ENCODE measurements at places on chromosomes 13 and 19.

DNA sequence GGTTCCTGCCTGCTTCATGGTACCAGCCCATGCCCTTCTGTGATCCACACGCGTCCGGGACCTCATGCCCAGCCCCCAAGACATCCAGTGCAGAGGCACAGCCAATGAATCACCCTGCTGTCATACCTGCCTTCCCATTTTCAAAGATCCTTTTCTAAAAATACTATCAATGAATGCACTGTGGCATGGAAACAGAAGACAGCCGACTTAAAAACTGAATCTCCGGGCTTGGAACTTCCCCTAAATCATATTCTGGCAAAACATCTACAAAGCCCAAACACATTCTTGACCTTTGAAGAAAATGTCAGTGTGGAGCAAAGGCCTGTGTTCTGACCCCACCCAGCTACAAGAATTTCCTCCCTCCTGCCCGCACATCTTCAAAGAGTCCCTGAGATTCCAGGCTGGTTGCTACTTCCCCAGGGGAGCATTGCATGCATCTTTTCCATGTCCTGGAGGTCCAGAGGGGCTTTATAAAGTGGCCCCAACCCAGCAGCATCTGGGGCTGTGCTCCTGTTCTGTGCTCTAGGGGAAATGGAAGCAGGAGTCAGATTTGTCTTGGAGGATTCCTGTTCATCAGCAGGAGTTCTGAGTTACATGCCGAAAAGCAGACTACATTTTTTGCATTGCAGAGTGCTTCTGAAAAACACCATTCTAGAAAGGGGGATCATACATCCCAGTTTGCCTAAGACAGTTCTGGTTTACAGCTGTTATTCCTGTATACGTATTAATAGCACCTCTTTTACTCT, 135.2 kb downstream of the USP12 start:
- DNase-seq, result no peak

DNA sequence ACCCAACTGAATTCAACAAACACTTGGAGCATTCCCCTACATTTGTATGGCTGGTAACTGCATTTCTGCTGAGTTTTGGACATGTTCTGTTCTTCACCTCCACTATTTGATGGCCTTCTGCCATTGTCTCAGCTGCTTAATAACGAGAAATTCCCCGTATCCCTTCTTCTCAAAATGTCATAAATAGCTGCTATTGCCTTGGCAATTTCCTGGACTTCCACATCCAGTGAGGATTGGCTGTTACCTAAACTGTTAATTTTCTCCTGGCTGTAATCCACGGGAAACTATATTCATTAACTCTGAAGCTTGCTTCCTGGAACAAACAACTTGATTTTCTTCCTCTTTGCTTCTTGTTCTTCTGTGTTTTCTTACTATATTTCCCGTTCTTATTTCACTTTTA, 69.5 kb upstream of the TDRD3 start:
- no peak for DNase-seq

DNA sequence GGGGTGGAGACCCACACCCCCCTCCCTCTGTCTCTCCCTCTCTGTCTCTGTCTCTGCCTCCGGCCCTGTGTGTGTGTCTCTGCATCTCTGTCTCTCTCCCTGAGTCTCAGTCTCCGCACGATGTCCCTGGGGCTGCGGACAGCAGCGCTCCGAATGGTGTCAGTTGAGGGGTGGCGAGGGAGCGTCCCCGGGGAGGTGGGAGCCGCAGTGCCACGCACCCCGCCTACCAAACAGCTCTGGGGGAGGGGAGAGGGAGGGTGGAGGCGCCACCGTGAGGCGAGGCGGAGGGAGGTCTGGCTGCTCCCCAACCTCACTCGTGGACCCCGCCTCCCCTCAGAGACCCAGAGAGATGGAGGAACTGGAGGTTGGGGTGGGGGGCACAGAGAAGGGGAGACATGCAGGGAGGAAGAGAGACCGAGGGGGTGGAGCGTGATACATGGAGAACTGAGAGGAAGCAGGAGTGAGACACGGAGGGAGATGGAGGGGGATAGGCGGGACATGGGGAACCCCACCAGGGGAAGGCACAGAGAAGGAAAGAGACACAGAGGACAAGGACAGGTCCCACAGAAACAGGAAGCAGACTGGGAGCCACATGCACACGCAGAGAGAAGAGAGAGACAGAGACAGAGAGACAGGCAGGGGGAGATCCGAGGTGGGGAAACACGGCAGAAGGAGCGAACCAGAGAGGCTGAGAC, 7.2 kb downstream of the ERFL start:
- DNase-seq, result no peak

DNA sequence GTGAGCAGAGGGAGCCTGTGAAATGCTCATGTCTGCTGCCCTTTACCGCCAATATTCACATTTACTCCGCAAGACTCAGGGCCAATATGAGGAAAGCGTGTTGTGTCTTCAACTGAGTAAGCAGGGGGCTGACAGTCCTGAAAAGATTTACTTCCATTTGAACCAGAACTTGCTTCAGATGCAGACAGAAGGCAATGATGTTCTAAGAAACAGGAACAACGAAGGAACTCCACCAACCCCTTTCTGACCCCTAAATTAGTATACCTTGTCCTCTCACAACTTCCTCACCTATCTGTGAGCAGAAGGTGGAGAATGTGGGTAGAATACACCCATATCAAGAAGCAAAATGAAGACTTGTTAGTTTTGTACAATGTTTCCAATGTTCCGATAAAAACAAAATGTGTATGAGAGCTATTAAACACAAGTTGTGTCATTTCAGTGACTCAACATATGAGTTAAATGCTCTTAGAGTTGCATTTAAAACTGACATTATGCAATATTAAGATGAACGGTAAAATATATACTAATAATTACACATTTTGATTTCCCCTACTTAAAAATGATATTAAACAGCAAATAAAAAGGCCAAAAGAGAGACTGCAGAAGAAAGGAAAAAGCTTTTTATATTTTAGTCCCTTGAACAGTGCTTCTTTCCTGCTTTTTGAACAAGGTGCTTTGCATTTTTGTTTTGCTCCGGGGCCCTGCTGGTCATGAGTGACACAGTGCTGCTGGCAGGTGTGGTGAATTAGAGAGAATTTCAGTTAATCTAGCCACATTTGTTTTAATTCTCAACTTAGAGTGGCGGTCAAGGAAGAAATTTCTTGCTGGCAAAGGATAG, 16.0 kb downstream of the TMEM272 start:
- DNase-seq, result peak; percentile 50

GRCh38 chr13:50712456-50712855, 131.0 kb downstream of the DLEU7 start:
- peak; percentile 15 for DNase-seq

DNA sequence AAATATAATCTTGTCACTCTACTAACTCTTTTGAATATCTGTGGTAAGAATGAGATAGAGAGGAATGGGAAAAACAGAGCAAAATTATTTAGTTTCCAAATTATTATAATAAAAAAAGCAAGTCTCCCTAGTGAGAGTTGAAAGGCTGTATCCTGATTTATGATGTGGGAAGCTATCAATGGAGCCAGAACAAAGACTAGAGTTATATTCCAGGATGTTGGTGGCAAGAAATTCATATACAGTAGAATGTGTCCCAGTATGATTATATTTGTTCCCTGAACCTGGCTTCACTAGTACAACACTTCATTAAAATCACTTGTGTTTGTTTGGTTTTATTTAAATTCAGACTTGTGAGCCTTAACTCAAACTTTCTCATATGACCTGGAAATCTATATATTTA, 630.3 kb downstream of the GPC5 start:
- DNase-seq, result no peak

DNA sequence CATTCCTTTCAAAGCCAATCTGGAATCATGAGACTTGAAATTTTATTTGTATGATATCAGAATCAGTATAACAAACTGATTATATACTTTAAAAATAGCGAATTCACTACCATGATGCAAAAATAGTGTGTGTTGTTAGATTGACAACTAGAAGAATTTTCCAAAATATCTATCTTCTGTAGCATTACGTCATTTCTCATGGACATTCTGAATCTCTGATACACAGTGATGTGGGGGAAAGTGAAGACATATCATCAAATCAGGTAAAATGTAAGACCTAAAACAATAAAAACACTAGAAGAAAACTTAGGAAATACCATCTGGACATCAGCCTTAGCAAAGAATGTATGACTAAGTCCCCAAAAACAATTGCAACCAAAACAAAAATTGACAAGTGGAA, 1292.0 kb upstream of the PCDH9 start:
- no peak for DNase-seq

- DNase-seq, result no peak
Observed at GRCh38 chr19:3625996-3626472, 556 bp downstream of the CACTIN start.

- DNase-seq, result peak; percentile 33
Observed at GRCh38 chr19:14475251-14476073, at the start of gene PTGER1. TSS of gene PTGER1 (minus strand) at chr19:14475354. CDS start at chr19:14474320, 1,034 bp downstream.

- DNase-seq, result no peak
Observed at GRCh38 chr19:4539169-4539692, 605 bp downstream of the LRG1 start.

DNA sequence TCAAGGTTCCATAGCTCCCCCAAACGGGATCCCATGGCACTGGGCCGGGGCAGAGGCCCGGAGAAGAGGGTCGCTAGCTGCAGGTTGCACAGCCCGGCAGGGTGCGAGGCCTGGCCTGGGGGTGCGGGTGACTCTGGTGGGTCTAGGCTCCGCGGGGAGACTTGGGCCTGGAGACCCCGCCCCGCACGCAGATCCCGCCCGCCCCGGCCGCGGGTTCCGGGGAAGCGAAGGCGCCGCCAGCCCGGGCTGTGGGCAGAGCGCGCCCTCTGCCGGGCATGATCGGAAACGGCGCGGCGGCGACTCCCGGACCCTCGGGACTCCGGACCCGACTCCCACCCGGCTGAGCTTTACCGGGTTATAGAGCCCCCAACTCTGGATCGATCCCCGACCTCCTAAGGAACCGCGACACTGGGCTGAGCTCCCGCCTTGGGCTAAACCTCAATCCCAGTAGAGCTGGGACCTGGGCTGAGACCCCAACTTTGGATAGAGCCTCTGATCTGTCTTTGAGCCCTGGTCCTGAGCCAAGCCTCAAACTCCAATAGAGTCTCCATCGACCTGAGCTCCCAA, 3.1 kb upstream of the TNFAIP8L1 start:
- DNase-seq, result peak; percentile 67

GRCh38 chr13:113761136-113761535, 2.1 kb downstream of the TMEM255B start:
- no peak for DNase-seq

DNA sequence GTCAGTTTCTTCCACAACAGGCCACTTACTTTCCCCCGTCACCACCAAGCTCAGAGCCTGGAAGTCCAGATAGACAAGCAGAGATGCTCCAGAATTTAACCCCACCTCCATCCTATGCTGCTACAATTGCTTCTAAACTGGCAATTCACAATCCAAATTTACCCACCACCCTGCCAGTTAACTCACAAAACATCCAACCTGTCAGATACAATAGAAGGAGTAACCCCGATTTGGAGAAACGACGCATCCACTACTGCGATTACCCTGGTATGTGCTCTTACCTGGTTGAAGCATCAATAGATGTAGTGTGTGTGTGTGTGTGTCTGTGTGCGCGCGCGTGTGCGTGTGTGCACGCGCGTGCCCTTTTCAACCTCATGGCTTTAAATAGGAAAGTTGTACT, 3.7 kb downstream of the KLF5 start:
- DNase-seq, result no peak

DNA sequence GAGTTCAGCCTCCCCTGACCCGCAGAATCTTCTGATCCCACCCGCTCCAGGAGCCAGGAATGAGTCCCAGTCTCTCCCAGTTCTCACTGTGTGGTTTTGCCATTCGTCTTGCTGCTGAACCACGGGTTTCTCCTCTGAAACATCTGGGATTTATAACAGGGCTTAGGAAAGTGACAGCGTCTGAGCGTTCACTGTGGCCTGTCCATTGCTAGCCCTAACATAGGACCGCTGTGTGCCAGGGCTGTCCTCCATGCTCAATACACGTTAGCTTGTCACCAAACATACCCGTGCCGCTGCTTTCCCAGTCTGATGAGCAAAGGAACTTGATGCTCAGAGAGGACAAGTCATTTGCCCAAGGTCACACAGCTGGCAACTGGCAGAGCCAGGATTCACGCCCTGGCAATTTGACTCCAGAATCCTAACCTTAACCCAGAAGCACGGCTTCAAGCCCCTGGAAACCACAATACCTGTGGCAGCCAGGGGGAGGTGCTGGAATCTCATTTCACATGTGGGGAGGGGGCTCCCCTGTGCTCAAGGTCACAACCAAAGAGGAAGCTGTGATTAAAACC, 1.1 kb upstream of the APOE start:
- no peak for DNase-seq

GRCh38 chr13:94345374-94346195, 133.9 kb downstream of the DCT start:
- DNase-seq, result no peak

- DNase-seq, result no peak
Observed at GRCh38 chr19:16908759-16909158, 20.0 kb downstream of the F2RL3 start.

- DNase-seq, result no peak
Observed at GRCh38 chr19:38711726-38712153, 32.5 kb downstream of the CAPN12 start.

DNA sequence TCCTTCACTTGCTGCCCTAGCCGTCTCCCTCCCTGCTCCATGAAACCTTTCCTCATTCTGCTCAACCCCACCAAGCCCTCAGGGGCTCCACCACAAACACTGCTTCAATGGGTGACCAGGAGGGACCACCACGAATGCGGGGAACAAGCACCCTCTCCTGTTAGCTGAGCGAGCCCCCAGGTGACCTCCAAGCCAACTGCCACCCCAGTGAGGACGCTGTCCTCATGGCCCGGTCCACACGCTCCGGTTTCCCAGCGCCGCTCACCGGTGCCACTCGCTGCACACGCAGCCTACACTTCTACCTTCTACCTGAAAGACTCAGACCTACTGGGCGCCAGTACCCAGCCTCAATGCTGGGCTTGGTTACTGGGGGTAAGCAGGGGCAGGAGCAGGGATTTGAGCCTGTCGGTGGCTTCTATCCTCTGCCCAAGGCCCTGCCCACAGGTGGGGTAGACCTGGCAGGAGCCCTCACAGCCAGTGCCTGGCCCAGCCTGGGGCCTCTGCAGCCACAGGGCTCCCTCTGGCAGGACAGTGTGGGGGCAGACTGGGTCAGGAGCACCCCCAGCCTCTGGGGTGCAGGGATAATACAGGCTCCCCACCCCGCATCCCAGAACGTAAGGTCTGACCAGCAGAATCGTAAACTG, 704 bp upstream of the TMEM86B start:
- DNase-seq, result no peak

DNA sequence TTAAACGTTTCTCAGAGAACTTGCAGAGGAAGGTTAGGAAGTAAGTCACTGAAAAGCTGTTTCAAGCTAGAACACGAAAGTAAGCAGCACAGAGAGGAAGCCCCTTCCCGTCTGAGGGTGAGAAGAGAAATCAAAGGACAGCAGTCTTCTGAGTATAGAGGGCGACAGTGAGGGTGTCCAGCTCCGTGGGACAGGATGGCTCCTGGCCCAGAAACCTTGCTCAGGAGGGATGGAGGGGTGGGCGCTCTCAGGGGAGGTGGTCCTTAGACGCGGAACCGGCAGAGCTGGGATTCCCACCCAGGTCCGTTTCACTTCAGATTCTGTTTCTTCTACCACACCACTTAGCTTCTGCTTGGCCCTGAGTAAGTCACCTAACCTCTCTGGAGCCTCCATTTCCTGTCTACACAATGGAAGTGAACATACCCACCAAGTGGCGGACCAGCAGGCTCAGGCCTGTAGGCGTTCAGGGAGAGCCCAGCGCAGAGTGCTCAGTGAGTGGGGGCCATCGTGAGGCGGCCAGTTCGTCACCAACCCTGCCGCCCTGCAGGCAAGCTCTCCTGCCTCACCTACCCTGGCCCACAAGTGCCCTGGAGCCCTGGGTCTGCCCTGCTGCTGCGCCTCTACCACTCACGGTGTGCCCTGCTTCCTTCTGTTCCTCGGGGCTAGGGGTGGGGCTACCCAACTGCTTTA, 5.5 kb upstream of the RSPH6A start:
- no peak for DNase-seq

- no peak for DNase-seq
Observed at GRCh38 chr13:32659736-32660135, 73.5 kb downstream of the PDS5B start.

Measured in inflammatory macrophage (primary cell).